ENCODE measurements at places on chromosomes 1 and 21. TPM values are rescaled to one million over a fixed set of nuclear protein-coding genes. Genes with fewer than 3 reads are reported as not detected.

The COL6A2 gene
- total RNA-seq = 310 TPM

The STUM gene
- total RNA-seq = 0.03 TPM

The TDRD5 gene
- not detected for total RNA-seq

The ZNF683 gene
- not detected for total RNA-seq

The PDPN gene
- 36.0 TPM for total RNA-seq

All from SJSA1 (cell line).